ENCODE measurements at places on chromosomes 4 and X.

GRCh38 chr4:161522031-161522430 lies 641.8 kb downstream of the FSTL5 start:
- DNase-seq, result no peak

GRCh38 chrX:109626637-109627036 lies 1.7 kb upstream of the KCNE5 start:
- no peak for DNase-seq

- no peak for DNase-seq
Measured at GRCh38 chrX:22090181-22090580, 58.1 kb downstream of the PHEX start.

GRCh38 chr4:43619219-43619618 lies 726.7 kb downstream of the GRXCR1 start:
- no peak for DNase-seq

DNA sequence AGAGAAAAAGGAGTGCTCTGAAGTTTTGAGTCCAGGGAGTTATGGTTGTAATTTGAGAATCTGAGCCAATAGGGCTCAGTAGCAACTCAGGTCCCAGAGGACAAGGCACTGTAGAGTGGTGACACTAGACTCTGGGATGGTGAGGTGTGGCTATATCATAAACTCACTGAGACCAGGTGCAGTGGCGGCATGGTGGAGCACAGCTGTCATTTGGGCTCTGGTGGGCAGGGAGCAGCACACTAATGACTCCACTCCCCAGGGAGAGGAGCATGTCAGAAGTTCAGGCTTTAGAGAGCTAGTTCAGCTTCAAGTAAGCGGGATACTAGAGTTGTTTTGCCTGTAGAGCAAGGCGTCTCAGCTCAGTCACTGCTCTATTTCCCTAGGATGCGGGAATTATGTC lies 165.4 kb upstream of the USP38 start:
- no peak for DNase-seq

GRCh38 chr4:174023641-174024040 lies 259.8 kb downstream of the FBXO8 start:
- DNase-seq, result no peak

DNA sequence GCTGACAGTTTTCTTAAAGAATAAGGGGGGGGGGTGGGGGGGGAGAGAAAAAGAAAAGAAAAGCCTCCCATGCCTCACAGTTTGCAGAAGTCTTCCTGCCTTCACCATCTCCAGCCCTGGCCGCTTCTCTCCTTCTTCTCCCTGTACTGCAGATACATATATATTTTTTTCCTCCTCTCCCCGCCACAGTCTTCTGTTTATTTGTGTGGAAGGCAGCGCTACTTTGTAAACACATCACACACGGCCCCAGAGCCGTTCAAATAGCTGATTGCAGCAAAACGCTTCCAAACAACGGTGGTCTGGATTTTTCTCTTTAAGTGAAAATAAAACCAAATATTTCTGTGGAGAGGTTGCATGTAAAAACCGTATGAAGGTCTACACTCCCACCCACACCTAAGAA lies 732 bp downstream of the NLGN4X start:
- no peak for DNase-seq

GRCh38 chr4:807792-808191 lies 18.1 kb downstream of the CPLX1 start:
- no peak for DNase-seq

GRCh38 chr4:23171976-23172375 lies 479.2 kb downstream of the GBA3 start:
- DNase-seq, result no peak

GRCh38 chr4:173883821-173884220 lies 353.8 kb upstream of the HAND2 start:
- DNase-seq, result no peak
